ENCODE measurements at places on chromosomes 2 and 18. TPM values are rescaled to one million over a fixed set of nuclear protein-coding genes. Genes with fewer than 3 reads are reported as not detected.

HAAO gene
- 9.3 TPM for total RNA-seq

MAP3K19 gene
- total RNA-seq = not detected

DYNC2LI1 gene
- 32.1 TPM for total RNA-seq

CXCR1 gene
- 1.8 TPM for total RNA-seq

NGEF gene
- total RNA-seq = 0.46 TPM

MERTK gene
- total RNA-seq = 21.7 TPM

TEKT4 gene
- total RNA-seq = not detected

CASP10 gene
- 7.5 TPM for total RNA-seq

RSAD2 gene
- total RNA-seq = 6.2 TPM

MSTN gene
- 0.40 TPM for total RNA-seq

CCNT2 gene
- total RNA-seq = 20.1 TPM

VWA3B gene
- total RNA-seq = not detected

INPP1 gene
- total RNA-seq = 18.3 TPM

C2orf15 gene
- 3.3 TPM for total RNA-seq

TANC1 gene
- total RNA-seq = 37.4 TPM

THADA gene
- total RNA-seq = 21.0 TPM

REG1B gene
- not detected for total RNA-seq

CNRIP1 gene
- total RNA-seq = 48.1 TPM

RAB6C gene
- total RNA-seq = 0.42 TPM

IL18R1 gene
- 2.8 TPM for total RNA-seq

SPEG gene
- 307 TPM for total RNA-seq

RAMP1 gene
- total RNA-seq = 260 TPM

TRMT61B gene
- 8.6 TPM for total RNA-seq

ACTG2 gene
- total RNA-seq = 5,929 TPM

KHK gene
- 6.1 TPM for total RNA-seq

PLEKHM3 gene
- 35.5 TPM for total RNA-seq

SULT6B1 gene
- not detected for total RNA-seq

CRYBA2 gene
- total RNA-seq = not detected

SS18 gene
- total RNA-seq = 126 TPM

CNGA3 gene
- 10.6 TPM for total RNA-seq

OTOS gene
- total RNA-seq = not detected

VIT gene
- total RNA-seq = 42.7 TPM

LYPD1 gene
- total RNA-seq = 4.2 TPM

UGT1A5 gene
- not detected for total RNA-seq

MC5R gene
- total RNA-seq = not detected

PLEKHH2 gene
- total RNA-seq = 37.4 TPM

TDRD15 gene
- not detected for total RNA-seq

DNER gene
- 4.4 TPM for total RNA-seq

NDUFV2 gene
- total RNA-seq = 153 TPM

ALPI gene
- total RNA-seq = not detected

SCG2 gene
- total RNA-seq = 5.5 TPM

B3GNT7 gene
- total RNA-seq = 3.4 TPM

ALS2 gene
- total RNA-seq = 20.2 TPM

RFTN2 gene
- 8.9 TPM for total RNA-seq

HES6 gene
- 7.3 TPM for total RNA-seq

LBX2 gene
- total RNA-seq = not detected

Data from gastroesophageal sphincter (tissue), 4 donors.